GOT3 (cell line): ENCODE measurements at places on chromosomes 5 and 9.

DNA sequence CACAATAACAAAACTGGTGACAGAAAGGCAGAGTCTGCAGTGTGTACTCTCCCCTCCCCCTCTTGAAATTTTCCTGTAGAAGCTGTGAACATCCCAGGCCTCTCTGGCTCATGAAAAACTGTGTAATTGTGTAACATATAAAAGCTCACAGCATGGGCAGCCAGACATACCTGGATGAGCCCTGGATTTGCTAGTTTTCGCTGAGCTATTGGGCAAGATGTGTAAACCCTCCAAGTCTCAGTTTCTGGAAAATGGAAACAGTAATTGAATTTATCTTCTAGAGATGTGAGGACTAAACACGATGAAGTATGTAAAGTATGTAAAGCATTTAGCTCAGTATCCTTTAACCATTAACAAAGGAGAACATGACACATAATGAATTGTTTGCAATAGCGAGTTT lies 143.2 kb upstream of the ANKH start:
- no peak for DNase-seq

DNA sequence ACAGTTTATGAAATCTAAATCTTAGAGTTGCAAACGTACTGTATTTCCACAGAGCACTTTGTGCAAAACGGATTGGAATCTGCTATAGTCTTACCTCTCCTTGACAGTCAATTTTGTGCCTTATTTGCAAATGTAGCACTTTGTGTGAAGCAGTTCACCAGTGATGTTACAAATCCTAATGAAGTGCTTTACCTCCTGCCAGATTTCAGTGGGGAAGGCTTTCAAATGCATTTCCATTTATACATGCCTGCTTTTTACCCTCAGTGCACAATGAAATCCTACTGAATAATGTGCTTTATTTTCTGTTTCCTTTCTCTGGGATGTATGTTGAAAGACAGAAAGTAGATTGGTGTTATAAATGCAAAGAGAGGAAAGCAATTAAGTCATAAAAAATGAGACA lies 2141.6 kb upstream of the C9orf72 start:
- no peak for DNase-seq

- DNase-seq = no peak
Measured at GRCh38 chr5:1781726-1782384, 17.8 kb downstream of the MRPL36 start.

DNA sequence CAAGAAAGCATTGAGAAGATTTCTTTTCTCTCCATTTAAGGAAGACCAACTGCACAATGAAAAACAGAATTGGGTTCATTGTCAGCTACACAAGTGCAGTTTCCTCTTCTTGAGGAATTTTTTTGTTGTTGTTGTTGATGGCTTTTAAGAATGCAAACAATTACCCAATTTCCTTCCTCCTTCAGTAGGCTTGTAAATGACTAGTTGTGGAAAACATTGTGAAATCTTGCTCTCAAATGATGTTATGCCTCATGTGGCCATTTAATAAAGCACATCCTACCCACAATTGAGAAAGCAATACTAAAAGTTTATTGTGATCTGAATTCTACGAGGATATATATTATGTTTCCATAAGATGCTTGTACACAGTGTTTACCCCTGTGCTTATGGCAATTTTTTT lies 171.6 kb downstream of the FAM174A start:
- no peak for DNase-seq

GRCh38 chr5:26553079-26553478 lies 485.3 kb downstream of the CDH9 start:
- DNase-seq = no peak

GRCh38 chr5:113273948-113274347 lies 160.8 kb downstream of the TSSK1B start:
- DNase-seq = no peak

GRCh38 chr5:37807015-37807414 lies 32.8 kb downstream of the GDNF start:
- DNase-seq = no peak

GRCh38 chr9:3331801-3332200 lies 194.0 kb downstream of the RFX3 start:
- no peak for DNase-seq

DNA sequence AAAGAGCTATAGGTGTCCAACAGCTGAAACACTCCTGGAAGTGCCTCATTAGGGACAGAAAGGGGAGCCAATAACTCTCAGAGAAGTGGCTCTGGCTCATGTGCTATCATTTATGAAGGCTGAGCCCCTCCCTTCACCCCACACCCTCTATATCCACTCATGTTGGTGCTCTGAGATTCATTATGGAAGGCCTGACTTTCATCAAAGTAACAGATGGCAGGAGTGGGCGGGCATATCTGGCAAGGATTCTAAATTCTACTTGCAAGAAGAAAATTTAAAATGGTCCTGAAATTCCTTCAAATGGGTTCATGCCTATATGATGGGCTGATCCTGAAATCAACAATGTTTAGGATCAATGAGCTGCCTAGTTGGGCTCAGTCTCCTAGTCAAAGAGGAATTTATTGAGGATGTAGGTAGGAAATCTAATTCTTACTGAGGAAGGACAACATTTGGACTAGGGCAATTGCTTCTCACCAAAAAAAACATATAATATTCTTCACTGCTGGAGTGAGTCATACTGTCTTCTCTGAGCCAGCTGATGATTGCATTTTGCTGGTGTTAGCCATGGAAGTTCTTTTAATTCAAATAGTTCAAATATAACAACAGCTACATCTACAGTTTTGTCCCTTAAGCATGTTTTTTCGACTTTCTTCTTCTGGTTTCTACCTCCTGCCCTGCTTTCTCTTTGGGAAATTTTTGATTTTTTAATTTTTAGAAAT lies 23.5 kb downstream of the NMRK1 start:
- DNase-seq = no peak

DNA sequence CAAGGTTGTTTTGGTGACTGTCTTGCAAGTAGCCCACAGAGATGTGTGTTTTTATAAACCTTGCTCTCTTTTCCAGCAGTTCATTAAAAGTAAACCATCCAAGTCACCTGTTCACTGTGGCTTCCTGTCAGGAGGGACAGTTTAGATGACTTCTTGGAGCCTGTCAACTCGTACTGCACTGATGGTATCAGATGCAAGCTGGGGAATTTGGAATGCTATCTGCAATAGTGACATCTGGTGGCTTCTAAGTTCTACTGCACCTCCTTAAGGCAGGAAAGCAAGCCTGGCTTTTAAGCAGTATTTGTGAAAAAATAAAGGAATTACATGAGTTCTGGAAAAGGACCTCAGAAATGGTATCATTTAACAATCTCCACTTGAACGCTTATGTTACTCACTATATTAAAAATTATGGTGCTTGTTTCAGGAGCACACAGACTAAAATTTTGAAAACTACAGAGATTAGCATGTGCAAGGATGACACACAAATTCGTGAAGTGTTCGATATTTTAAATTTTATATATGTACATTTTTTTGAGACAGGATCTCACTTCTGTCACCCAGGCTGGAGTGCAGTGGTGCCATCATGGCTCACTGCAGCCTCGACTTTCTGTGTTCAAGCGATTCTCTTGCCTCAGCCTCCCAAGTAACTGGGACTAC lies 164.0 kb downstream of the TTC39B start:
- no peak for DNase-seq

- no peak for DNase-seq
Measured at GRCh38 chr9:78040726-78041125, 9.1 kb upstream of the GNAQ start.

GRCh38 chr9:134869554-134870300 lies 10.9 kb upstream of the FCN2 start:
- DNase-seq = no peak

DNA sequence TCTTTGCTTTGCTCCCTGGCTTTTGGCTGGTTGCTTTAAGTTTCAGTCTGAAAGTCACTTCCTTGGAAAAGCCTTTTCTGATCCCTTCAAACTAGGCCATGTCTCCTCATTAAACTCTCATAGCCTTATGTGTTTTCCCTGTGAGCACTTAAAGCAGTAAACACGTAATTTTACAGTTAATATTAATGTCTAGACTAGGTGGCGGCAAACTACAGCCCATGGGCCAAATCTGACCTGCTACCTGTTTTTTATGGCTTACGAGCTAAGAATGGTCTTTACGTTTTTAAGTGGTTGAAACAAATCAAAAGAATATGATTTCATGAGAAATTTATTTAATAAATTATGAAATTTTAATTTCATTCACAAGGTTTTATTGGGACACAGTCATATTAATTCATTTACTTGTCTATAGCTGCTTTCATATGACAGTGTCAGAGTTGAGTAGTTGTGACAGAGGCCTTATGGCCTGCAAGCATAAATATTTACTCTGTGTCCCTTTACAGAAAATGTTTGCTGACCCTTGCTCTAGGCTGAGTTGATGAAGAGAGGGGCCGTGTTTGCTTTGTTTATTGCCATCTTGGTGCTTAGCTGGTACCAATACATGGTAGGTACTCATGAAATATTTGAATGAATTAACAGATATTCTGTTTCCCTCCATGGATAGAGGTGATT lies 7.4 kb downstream of the SLC44A1 start:
- no peak for DNase-seq

- DNase-seq = no peak
Measured at GRCh38 chr5:130243641-130244040, 339.4 kb downstream of the CHSY3 start.

DNA sequence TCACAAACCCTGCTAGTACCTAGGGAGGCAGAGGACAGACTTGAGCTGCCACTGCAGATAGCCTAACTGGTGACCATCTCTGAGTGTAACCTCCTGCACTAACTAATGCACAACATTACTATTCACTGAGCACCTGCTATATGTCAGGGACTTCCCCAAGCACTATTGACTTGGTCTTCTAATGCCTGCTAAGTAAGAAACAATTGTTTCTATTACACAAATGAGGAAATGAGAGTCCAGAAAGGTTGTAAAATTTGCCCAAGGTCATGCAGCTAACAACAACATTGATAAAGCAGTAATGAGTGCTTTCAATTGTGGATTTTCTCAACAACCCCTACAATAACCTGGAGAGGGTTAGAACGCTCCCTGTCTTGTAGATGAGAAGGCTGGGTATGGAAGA lies 183.7 kb downstream of the ZNF462 start:
- no peak for DNase-seq

DNA sequence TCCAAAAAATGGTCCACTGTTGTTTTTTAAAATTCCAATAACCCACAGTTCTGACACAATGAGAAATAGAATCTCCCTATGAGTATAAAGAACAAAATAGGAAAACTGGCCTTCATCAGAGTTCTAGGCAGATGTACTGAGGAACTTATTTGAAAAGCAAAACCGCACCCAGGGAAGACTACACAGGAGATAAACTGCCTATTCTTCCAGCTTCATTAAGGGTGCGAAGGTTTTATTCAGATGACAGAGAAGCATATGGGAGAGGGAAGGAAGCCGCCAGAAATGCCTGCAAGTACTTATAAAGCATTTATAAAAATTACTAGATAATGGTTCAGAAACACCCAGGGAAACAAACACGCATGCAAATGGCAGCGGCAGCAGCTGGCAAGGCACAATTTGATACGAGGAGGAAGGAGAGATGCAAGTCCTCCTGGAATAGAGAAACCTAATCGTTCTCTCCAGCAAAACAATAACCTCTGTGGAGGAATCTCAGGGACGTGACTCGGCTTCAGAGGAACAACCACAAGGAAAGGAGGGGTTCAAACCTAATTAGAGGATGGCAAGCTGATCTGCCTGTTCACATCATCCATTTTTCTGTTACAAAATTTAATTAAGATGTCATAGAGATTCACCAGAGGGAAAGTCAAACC lies 9.0 kb downstream of the TTLL11 start:
- DNase-seq = no peak

DNA sequence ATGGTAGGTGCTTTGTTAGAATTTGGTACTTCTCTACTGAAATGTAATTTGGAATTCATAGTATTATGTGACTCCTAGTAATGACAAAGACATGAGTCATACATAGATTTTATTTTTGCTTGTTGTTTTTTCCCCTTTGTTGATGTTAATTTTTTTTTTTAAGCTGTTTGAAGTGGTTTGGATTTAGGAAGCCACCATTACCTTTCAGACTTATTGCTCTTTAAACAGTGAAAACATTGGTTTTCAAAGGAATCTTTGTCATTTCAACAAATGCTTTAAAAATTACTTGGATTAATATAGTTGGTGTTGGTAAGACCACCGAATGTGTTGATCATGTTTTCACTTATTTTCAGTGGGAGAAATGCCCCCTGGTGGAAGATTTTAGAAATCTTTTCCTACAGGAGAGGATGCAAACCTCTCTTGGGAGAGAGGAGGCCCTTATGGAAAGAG lies 170.1 kb upstream of the PITX1 start:
- DNase-seq = no peak

DNA sequence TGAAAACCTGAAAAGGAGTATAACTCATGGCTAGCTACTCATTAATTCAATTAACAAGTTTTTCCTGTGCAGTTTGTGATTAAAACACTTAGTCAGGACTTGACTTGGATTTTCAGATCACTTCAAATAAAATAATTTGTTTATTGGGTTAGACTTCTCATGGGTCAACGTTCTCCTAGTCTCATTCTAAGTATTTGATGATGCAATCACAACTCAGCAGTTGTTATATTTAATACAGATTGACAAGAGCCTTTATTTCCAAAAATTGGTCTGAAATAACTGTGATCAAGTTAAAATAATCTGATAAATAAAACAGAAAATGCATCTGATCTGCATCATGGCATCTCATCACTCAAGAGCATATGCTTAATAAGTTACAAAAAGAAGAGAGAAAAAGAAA lies 113.9 kb downstream of the FGF10 start:
- DNase-seq = no peak

DNA sequence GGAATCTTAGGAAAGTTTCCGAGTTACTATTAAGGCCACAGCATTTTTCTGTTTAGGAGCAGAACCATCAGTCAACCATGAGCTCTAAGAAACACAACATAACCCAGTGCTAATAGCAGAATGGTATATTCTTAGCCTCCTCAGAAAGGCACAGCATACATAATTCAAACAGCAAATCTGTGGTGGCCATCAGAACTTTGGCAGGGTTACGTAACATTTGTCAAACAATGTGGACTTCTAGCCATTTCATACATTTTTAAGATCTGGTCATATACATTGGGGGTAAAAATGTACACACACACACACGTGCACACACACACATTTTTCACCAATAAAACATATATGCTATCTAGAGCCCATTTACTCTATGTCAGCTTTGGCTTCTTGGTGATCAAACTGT lies 225.2 kb downstream of the GNA14 start:
- DNase-seq = no peak

GRCh38 chr9:127991017-127991756 lies 10.4 kb upstream of the EEIG1 start:
- no peak for DNase-seq

DNA sequence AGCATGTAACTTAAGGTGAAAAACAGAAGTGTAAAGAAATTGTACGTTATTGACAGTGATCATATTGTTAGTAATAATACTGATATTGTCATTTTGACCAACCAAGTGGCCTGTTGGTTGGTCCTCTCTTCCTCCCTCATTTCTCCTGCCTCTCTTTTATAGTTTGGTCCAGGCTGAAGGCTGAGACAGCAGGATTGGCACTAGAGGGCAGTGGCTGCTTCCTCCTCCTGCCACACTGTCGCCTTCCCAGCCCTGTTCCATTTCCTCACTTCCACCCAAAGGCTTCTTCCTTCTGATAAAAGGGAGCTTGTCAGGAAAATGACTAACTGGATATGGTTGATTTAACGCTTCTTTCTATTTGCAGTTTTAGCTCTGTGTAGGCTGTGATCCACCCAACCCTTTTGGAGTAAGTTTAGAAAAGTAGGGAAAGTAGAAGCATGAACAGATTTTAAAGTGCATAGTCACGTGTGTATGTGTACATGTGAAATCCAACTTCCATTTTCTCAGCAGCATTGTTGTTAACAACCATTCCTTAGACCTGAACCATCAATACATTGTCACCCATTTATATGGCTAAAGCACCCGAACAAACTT lies 35.6 kb downstream of the PTCD2 start:
- DNase-seq = no peak

- DNase-seq = no peak
Measured at GRCh38 chr5:124551939-124552279, 194.5 kb downstream of the ZNF608 start.
